ENCODE measurements at places on chromosomes 7 and 10. TPM values are rescaled to one million over a fixed set of nuclear protein-coding genes. Genes with fewer than 3 reads are reported as not detected.
A peak's percentile ranks its signal among the peaks of the same experiment; 100 is the strongest.

The NUP205 gene
- 36.2 TPM for total RNA-seq

- DNase-seq: no peak
- H3K4me3 ChIP-seq: no peak overlapping the region
- H3K4me1 ChIP-seq: peaks cover 70% of the 10 kb centered on the region
- H3K27me3 ChIP-seq: no peaks in the 10 kb centered on the region
- peaks cover 5% of the 10 kb centered on the region for H3K36me3 ChIP-seq
Measured at GRCh38 chr10:74851831-74852230, 25.4 kb downstream of the KAT6B start.

DNA sequence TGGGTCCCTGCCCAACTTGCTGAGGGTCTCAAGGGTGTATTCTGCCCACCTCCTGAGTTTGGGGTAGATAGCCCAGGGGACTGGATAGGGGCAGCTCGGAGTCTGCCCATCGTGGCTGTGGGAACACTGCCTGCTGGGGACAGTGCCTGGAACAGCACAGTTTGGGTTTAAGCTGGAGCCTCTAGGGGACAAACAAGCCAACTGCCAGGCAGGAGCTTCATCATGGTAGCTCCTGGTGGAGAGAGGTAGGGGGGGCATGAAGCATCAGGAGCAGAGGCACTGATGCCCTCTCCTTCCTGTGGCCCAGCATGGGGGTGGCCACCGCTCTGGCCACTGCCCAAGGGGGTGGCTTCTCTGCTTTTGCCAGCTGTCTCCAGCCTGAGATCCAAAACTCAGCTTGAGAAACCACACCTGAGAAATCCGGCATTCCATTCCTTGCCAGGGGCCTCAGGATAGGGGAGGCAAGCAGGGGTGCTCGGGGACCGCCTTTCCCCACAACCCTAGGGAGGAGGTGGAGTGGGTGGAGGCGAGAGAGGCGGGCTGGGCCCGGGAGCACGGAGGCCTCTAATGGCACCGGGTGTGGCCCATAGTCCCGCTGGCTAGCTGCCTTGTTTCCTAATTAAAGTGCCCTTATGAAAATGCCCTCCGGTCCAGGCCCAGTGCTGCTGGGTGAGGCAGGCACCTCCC, 47.6 kb downstream of the UNC5B start:
- no peak overlapping the region for H3K4me3 ChIP-seq
- H3K4me1 ChIP-seq: peaks cover 22% of the 10 kb centered on the region
- H3K36me3 ChIP-seq: no peaks in the 10 kb centered on the region
- no peak overlapping the region for H3K27ac ChIP-seq
- H3K27me3 ChIP-seq: no peaks in the 10 kb centered on the region

DNA sequence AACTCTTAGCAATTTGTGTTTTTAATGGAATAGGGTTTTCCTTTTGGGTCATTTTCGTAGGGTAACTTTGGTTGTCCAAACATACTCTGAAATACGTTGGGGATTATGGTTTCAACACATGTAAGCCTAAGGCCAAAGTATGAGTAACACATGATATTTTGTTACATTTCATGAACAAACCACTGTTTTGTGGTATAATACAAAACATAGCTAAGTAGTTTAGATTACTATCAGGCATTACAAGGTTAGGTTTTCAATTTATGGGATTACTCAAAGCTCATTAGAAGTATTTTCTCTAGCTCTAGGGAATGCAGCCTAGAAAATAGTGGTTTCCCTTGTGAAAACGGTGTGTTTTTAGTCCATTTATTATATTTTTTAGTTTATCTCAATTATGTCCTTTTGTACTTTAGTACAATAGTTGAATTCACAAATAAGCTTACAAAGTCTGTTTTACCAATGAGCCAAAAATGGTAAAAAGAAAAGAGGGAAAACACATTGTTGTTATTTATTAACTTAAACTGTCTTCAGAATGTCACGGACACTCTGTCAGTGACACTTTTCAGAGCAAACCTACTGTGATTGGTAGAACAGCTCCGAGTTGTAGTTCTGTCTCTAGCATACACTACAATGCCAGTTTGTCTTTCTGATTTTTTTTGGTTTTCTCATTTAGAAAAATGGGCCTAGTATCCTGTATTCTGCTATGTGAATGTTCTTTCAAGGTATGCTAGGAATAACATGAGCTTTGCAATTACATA, 473.7 kb downstream of the SUGCT start:
- peaks cover 8% of the 10 kb centered on the region for H3K4me1 ChIP-seq
- H3K27ac ChIP-seq: no peak overlapping the region
- H3K36me3 ChIP-seq: no peaks in the 10 kb centered on the region
- no peaks in the 10 kb centered on the region for H3K27me3 ChIP-seq
- DNase-seq: no peak

- H3K27ac ChIP-seq: no peak overlapping the region
- H3K27me3 ChIP-seq: no peaks in the 10 kb centered on the region
- H3K4me3 ChIP-seq: no peak overlapping the region
- H3K4me1 ChIP-seq: no peaks in the 10 kb centered on the region
- no peak for DNase-seq
- no peaks in the 10 kb centered on the region for H3K36me3 ChIP-seq
Measured at GRCh38 chr7:129208667-129209066, 16.2 kb upstream of the AHCYL2 start.

GRCh38 chr7:134513169-134513752, 14.1 kb upstream of the AKR1B10 start:
- no peak overlapping the region for H3K27ac ChIP-seq
- H3K36me3 ChIP-seq: no peaks in the 10 kb centered on the region
- peaks cover 4% of the 10 kb centered on the region for H3K4me1 ChIP-seq
- no peaks in the 10 kb centered on the region for H3K27me3 ChIP-seq
- no peak for DNase-seq

DNA sequence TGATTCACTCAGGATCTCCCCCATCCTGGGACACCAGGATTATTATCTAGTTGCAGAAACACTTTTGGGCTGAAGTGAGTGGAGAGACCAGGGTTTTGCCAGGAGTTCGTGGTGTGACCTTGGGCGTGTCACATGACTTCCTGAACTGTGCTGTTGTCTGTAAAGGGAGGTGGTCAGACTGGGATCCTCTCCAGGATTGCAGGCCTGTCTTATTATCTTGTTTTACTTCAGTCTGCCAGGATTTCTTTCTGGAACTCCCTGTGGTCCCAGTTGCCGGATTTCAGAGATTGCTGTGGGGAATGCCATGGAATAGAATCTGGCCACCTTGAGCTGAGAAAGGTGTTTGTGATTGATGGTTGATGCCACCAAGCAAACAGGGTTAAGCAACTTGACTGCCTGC, 35.8 kb downstream of the CRCP start:
- no peak for DNase-seq
- no peak overlapping the region for H3K4me3 ChIP-seq

DNA sequence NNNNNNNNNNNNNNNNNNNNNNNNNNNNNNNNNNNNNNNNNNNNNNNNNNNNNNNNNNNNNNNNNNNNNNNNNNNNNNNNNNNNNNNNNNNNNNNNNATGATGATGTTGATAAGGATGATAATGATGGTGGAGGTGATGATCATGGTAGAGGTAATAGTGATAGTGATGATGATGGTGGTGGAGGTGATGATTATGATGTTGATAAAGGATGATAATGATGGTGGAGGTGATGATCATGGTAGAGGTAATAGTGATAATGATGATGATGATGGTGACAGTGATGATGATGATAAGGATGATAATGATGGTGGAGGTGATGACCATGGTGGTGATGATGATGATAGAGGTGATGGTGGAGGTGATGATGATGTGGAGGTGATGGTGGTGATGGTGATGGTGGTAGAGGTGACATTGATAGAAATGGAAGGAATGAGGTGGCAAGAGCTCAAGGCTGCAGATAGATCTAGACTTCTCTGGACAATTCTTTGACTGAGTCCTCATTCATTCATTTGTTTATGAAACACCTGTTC, 47.8 kb downstream of the FAM20C start:
- no peak overlapping the region for H3K4me3 ChIP-seq
- peak overlapping the region; percentile 26 for H3K27ac ChIP-seq
- H3K4me1 ChIP-seq: peaks cover 41% of the 10 kb centered on the region
- peaks cover 7% of the 10 kb centered on the region for H3K36me3 ChIP-seq

Measured in esophagus muscularis mucosa (tissue), 4 donors.